ENCODE measurements at places on chromosomes 7 and 10.

DNA sequence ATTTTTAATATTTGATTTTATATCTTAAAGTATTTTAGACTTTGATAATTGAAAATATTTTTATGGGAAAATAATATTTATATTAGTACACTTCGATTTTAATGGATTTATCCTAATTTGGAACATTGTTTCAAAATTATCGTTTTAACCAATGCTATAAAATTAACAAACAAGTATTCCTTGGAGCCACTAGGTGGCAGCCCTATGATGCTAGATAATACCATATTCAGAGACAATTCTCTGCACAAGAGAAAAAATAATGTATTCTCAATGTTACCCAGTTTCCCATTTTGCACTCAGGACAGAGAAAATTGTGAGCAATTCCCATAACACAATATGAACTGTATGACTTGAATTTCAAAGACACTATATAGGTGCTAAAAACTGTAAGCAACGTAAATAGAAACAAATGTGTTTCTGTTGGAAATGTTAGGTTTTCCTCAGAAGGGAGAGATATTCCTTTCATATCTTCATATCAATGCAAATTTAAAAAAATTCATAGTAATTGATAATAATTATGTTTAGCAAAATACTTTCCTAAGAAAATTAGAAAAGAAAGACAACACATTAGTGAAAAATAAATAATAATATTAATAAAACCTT lies 237.8 kb downstream of the SEMA3E start:
- peak; percentile 61 for DNase-seq

- no peak for DNase-seq
These were observed 58.5 kb downstream of the LHFPL3 start for GRCh38 chr7:104386943-104387342.

DNA sequence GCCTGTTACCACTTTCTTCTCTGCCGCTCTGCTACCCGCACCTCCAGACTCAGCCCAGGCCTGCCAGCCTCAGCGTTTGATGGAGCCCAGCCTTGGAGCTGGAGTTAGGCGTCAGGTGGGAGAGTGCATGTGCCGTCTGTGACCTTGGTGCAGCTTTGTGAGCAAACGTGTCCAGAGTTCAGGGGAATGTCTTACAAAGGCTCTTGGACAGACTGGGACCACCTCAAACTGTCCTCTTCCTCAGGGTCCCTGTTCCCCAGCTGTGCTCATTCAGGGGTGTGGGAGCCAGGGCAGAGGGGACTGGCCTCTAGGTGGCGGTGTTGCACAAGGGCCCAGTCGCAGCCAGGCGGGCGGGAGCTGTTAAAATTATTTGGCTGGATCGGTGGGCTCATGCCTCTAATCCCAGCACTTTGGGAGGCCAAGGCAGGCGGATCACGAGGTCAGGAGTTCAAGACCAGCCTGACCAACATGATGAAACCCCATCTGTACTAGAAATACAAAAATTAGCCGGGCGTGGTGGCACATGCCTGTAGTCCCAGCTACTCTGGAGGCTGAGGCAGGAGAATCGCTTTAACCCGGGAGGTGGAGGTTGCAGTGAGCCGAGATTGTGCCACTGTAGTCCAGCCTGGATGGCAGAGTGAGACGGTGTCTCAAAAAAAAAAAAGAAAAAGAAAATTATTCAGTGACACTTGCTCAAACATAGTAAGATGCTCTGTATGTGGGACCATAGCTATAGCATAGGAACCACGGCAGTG lies 89.2 kb downstream of the ADCY1 start:
- DNase-seq: peak; percentile 30

- DNase-seq: peak; percentile 34
These were observed 40.7 kb downstream of the MRPL32 start for GRCh38 chr7:42972699-42973500.

GRCh38 chr7:44325811-44326241 lies 432 bp upstream of the CAMK2B start:
- DNase-seq: peak; percentile 65

DNA sequence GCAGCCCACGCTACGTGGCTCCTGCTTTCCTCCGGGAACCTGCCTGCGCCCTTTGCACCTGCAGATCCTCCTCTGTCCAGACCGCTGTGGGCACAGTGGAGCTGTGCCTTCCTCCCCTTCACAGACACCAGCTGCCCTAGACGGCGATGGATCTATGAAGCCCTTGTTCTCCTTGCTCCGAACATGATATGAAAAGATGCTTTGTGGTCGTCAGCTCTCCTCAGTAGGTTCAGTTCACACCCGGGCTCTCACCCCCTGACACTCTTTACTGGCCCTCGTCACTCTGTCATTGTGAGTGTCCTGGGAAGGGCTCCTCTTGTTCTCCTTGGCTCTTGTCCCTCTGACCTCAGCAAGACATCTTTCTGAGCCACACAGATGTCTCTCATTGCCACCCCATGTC lies 4.2 kb downstream of the ZNF488 start:
- no peak for DNase-seq

DNA sequence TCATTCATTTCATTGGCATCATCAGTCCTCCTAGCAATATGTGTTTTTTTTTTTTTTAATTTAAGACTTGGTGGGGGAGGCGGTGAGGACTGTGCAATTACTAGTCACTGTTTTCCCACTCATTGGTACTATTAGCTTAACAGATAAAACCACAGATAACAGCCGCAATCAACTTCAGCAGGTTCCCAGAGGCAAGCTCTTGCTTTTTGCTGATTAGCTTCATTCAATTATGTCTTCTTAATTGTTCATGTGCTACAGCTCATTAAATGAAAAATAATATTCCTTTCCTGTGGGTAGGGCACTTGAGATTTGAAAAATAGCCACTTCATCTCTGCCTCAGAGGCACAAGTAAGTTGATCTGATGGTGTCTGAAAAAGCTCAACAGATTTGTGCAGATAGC lies 215.5 kb downstream of the PCDH15 start:
- DNase-seq: no peak

GRCh38 chr7:106424476-106425016 lies 139.8 kb upstream of the NAMPT start:
- DNase-seq: no peak

- DNase-seq: no peak
These were observed 34.0 kb downstream of the ZDHHC6 start for GRCh38 chr10:112412696-112413095.

DNA sequence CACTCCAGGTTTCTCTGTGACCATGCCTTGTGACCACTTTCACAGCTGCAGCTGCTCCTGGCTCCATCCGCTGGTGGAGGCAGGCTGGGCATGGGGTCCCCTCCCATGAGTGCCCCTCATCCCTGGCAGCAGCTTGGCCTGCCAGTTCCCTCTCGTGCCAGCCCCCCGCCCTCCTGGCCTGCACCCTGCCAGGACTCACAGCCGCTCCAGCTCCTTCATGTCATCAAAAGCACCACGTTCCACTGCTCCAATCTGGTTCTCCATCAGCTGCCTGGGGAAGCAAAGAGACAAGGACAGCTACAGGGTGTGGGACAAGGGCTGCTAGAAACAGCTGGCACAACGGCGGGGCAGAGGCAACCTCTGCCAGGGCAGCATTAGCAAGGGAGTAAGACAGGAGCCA lies 22.6 kb downstream of the SLIT1 start:
- DNase-seq: no peak

GRCh38 chr7:105352018-105352612 lies 36.6 kb downstream of the SRPK2 start:
- DNase-seq: no peak

GRCh38 chr7:79723833-79724618 lies 270.6 kb upstream of the MAGI2 start:
- DNase-seq: peak; percentile 27

DNA sequence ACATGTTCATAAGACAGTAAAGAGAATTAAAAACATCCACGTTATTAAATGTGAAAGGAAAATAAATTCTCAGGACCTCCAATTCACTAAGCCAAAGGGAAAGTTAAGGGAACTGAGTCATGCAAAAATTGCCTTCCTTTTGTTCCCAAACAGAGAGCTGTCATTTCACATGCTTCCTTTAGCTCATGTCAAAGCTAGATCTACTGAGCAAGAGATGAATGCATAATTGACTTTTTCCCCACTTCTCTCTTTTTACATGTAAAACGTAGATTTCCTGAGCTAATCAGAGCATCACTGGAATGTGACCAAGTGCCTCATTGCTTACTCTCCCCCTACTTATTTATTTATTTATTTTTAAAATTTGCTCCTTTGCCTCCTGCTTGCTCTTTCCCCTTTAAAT lies 129.1 kb upstream of the AMPH start:
- DNase-seq: no peak

DNA sequence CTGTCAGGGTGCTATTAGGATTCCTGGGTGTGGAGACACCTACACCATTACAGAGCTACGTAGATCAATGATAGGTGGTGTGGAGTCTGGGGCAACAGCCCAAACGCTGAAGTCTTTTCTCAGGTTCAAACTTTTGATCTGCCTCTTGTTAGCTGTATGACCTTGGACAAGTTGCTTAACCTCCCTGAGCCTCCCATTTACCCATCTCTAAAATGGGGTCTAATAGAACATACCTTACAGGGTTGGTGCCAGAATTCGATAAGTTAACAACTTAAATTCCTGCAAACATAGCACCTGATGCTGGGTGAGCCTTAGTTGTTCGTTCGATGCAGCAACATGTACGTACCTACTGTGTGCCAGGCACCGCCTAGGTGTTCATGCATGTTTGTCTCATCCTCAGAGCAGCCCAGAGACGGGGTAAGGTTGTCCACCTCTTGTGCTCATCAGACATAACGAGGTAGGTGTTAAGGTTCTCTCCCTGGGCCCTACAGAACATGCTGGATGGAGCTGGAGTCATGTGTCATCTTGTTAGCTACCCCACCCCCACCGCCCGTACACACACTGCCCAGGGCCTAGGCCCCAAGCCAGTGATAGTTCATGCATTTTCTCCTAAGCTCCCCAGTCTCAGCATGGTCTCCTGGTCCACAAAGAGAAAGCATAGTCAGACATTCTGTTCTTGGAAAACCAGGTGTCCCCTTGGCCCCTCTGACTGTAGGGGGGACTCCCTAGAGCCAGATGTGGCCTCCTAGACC lies 41.0 kb upstream of the SLC29A3 start:
- DNase-seq: no peak

- DNase-seq: no peak
These were observed 33.9 kb downstream of the STRIP2 start for GRCh38 chr7:129468087-129468486.

- DNase-seq: no peak
These were observed 73.4 kb downstream of the LHPP start for GRCh38 chr10:124534826-124535601.

DNA sequence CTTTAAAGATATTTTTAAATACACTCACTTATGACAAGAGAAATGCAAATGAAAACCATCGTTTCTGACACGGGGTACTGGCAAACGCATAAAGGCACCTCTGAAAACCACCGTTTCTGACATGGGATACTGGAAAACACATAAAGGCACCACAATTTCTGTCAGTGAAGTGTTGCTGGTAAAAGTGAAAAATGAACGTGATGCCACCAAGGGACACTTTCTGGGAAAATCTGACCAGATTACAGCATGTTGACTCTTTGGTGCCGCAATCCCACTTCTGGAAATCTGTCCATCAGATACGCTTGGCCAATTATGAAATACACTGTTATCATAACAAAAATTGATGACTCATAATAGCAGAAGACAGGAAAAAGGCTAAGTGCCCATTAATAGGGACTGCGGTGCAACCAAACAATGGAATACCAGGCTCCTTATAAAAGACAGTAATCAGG lies 131.7 kb downstream of the ZMYND11 start:
- DNase-seq: no peak

- no peak for DNase-seq
These were observed 169.6 kb upstream of the PODXL start for GRCh38 chr7:131726031-131726430.

- DNase-seq: peak; percentile 78
These were observed 64.1 kb upstream of the PDZD8 start for GRCh38 chr10:117439243-117439912.

Data from cardiac muscle cell (in vitro differentiated cells and primary cell).